Heart right ventricle (tissue), 16 donors: ENCODE measurements at places on chromosomes 3 and 15. TPM values are rescaled to one million over a fixed set of nuclear protein-coding genes. Genes with fewer than 3 reads are reported as not detected.

- DNase-seq, result no peak
- no peak overlapping the region for H3K4me3 ChIP-seq
- no peak overlapping the region for H3K27ac ChIP-seq
- peaks cover under 1% of the 10 kb centered on the region for H3K4me1 ChIP-seq
- H3K27me3 ChIP-seq, result no peaks in the 10 kb centered on the region
Measured at GRCh38 chr3:4853749-4854140, 125.5 kb upstream of the BHLHE40 start.

DNA sequence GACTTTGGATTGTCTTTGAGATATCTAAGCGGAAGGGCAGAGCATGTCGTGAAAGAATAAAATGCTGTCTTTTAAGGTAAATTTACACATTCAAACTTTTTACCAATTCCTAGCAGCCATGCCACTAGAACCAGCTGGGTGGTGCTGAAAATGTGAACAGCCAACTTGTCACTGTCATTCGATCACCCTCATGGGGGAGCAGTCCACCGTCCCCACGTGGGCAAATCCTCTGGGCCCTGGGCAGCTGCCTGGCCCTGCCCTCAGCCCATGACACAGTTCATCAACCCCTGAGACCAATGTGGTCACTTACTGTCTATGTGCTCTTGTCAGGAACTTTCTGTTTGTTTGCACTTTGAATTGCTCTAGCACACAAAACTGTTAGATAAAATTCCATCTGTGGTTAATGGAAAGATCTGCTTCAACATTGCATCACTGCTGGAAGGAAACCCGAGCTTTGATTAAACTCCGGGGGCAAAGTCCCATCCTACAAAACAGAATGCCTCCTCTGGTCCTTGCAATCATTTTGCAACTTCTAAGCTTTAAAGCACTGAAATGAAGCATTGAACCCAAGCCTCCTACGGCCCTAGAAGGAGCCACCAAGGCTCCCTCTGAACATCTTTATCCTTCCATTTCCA, 50.1 kb downstream of the PCSK6 start:
- no peaks in the 10 kb centered on the region for H3K27me3 ChIP-seq
- peak overlapping the region; percentile 49 for H3K27ac ChIP-seq
- no peak for DNase-seq
- peaks cover 14% of the 10 kb centered on the region for H3K4me1 ChIP-seq
- H3K36me3 ChIP-seq, result no peaks in the 10 kb centered on the region

GRCh38 chr15:86077070-86077469, 2.6 kb upstream of the AGBL1 start:
- no peaks in the 10 kb centered on the region for H3K27me3 ChIP-seq
- no peak overlapping the region for H3K4me3 ChIP-seq
- H3K4me1 ChIP-seq, result no peaks in the 10 kb centered on the region
- H3K36me3 ChIP-seq, result no peaks in the 10 kb centered on the region
- no peak for DNase-seq
- no peak overlapping the region for H3K27ac ChIP-seq

DNA sequence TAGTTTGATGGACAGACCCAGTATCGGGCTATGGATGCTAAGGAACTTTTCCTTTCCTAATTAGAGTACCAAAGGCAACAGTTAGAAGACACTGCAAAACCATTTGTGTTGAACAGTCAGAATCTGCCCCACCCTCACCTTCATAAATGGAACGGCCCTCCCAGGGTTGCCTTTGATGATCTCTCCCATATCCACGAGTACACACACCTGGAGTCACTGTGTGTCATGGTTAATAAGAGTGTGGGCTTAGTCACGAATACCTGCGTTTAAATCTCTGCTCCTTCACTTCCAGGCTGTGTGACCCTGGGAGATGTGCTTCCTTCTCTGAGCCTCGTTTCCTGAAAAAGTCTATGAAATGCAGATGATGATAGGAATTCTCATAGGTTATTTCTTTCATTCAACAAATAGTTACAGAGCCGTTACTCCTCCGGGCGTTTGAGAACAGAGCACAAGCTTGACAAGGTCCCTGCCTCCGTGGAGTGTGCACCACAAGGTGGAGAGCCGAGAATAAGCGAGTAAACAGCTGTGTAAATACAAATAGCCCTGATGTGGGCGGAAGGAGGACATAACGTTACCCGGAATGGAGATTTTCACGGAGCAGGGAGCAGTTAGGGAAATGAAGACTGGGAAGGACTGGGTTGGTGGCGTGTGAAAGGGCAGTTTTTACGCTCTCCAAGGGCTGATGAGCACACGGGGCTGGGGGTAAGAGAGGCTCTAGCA, 6.7 kb downstream of the SLC51A start:
- no peaks in the 10 kb centered on the region for H3K36me3 ChIP-seq
- H3K27ac ChIP-seq, result no peak overlapping the region
- H3K27me3 ChIP-seq, result no peaks in the 10 kb centered on the region
- no peak for DNase-seq

GRCh38 chr3:194215392-194215791, 79.4 kb downstream of the HES1 start:
- H3K4me3 ChIP-seq, result no peak overlapping the region
- H3K36me3 ChIP-seq, result no peaks in the 10 kb centered on the region
- H3K27me3 ChIP-seq, result peaks cover 3% of the 10 kb centered on the region
- no peak for DNase-seq
- H3K4me1 ChIP-seq, result no peaks in the 10 kb centered on the region

The LIPH gene
- 0.36 TPM for total RNA-seq
